AG08396 (cell line): ENCODE measurements at places on chromosomes 5 and 9.
A peak's percentile ranks its signal among the peaks of the same experiment; 100 is the strongest.

GRCh38 chr9:34993502-34994259 is 4.1 kb downstream of the DNAJB5 start:
- DNase-seq: no peak

- DNase-seq: no peak
Observed at GRCh38 chr5:179413086-179413690, 67.9 kb upstream of the ADAMTS2 start.

GRCh38 chr5:171599957-171600612 is 180.6 kb downstream of the FGF18 start:
- no peak for DNase-seq

DNA sequence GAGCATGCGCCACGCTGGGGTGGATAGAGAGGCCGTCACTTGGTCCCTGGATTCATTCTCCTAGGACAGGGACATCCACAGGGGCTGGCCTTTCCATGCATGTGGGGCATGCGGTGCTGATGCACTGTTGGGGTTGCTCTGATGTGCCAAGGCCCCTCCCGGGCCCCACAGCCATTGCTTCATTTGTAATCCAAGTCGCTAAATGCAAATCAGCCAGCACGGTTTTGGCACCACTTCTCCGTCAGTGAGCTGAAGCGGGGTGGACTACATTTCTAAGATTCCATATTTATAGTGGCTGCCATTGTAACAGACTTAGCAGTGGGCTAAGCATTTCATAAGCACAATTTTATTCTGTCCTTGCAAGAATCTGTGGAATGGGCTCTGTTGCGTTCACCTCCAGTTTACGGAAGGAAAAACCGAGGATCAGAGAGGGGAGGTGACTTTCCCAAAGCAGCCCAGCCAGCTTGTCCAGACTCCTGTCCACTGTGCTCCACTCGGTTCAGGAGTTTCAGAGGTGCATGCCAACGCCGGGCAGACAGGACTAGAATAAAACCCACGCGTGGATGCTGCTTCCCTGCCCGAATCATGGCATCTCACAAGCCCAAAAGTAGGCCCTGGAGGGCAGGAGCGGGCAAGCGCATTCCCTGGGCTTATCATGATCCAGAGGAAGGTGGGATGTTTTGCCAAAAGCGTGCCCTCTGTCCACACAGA is 102.6 kb upstream of the COL5A1 start:
- no peak for DNase-seq

- DNase-seq: no peak
Observed at GRCh38 chr5:54302267-54302687, 8.1 kb downstream of the ARL15 start.

- DNase-seq: peak; percentile 85
Observed at GRCh38 chr9:37650873-37651768, at the start of gene FRMPD1. TSS of gene FRMPD1 (plus strand) at chr9:37650954. CDS start at chr9:37692642, 41,688 bp downstream.

- DNase-seq: no peak
Observed at GRCh38 chr9:8632493-8632892, 832.9 kb upstream of the DMAC1 start.
